ENCODE measurements at places on chromosomes 3 and 15.

DNA sequence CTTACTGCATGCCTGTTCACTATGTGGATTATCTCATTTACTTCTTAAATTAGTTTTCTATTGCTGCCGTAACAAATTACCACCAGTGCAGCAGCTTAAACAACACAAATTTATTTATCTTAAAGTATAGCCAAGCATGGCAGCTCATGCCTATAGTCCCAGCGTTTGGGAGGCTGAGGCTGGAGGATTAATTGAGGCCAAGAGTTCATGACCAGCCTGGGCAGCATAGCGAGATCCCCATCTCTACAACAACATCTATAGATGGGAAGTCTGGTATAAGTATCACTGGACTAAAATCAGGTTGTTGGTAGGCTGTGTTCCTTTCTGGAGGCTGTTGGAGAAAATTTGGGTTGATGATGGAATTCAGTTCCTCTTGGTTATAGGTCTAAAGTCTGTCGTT is 5.1 kb downstream of the SLC2A2 start:
- no peak for DNase-seq

DNA sequence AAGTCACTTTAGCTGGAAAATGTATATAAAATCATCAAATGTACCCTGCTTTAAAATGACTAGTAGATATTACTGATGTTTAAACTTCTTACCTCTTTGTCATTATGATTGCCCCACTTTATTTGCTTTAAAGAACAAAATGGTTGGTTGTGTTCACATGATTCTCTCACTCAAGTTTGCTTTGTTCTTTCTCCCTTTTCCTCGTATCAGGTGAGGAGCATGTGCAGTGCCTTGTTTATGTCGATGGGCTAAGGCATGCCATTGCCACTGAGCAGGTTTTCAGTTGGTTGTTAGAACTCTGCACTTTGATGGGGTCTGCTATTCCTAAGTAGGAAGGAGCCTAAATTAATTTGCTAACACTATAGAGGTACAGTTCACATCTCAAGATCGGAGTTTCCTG is 5.3 kb downstream of the MAP2K5 start:
- no peak for DNase-seq

DNA sequence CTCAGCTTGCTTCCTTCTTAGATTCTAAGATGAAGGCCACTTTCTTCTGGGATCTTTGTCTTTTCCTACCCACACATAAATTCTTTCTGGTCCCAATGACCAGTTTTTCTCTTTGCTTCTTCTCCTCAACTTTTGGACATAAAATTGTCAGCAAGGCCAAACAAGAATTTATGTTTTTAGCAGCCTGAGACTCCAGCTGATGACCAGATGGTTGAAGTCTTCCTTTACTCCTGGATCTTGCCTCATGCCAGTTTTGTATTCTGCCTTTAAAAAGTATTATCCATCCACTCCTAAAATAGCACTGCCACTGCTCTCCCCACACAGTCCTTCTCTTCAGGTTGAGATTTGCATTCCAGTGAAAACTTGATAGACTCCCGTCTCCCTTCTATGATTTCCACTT is 236.0 kb downstream of the VPS13C start:
- no peak for DNase-seq

DNA sequence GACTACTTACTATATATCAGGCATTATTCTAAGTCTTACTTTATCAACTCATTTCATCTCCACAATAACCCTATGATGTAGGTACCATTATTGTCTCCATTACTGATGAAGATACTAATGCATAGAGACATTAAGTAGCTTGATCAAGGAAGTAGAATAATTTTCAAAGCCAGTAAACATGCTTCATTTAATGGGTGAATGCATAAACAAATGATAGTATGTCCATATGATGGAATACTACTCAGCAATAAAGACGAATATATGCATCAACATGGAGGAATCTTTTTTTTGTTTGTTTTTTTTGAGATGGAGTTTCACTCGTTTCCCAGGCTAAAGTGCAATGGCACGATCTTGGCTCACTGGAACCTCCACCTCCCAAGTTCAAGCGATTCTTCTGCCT is 184.9 kb downstream of the FMN1 start:
- DNase-seq: no peak

GRCh38 chr15:92801774-92802464 is 98.2 kb upstream of the CHD2 start:
- DNase-seq: no peak

GRCh38 chr15:78768531-78769408 is 42.5 kb downstream of the ADAMTS7 start:
- no peak for DNase-seq

DNA sequence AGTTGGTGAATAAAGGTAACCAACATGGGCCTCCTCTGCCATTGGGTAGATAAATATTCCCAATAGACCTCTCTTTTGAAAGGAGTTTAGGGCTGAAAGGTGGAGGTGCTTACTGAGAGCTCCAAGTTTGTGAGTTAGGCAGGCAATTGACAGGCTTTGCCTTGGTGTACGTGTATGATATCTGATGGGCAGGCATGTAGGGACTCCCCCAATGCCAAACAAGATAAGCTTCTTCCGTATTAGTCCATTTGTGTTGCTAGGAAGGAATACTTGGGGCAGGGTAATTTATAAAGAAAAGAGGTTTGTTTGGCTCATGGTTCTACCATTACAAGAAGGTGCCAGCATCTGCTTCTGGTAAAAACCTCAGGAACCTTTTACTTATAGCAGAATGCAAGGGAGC is 160.7 kb upstream of the EIF1B start:
- DNase-seq: no peak

GRCh38 chr3:70603103-70603502 is 290.7 kb upstream of the MDFIC2 start:
- DNase-seq: no peak

- no peak for DNase-seq
Measured at GRCh38 chr15:39304201-39304841, 276.6 kb upstream of the THBS1 start.

- DNase-seq: no peak
Measured at GRCh38 chr3:145522179-145522578, 638.8 kb downstream of the PLOD2 start.

GRCh38 chr3:164608554-164609276 is 469.6 kb downstream of the SI start:
- no peak for DNase-seq

GRCh38 chr3:190911382-190911781 is 48.9 kb upstream of the GMNC start:
- no peak for DNase-seq

- no peak for DNase-seq
Measured at GRCh38 chr3:31829826-31830426, 151.1 kb downstream of the OSBPL10 start.

DNA sequence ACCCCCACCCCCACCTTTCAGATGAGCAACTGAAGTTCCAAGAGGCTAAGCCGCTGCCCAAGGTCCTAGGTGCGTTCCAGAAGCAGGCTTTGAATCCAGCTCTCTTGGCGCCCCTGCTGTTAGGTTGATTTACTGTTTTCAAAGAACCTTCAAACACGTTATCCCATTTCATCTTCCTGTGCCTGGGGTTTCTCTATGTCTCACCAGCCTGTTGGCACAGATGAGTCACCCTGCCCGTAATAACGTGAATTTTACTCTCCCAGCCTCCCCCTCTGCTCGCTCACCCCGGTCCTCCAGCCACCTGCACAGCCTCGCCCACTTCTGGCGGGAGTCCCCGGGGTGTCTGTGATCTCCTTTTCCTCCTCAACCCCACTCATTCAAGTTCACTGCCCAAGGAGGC is 13.0 kb upstream of the TSEN2 start:
- DNase-seq: no peak

- no peak for DNase-seq
Measured at GRCh38 chr3:52606373-52607085, 70.1 kb downstream of the UQCC5 start.

- no peak for DNase-seq
Measured at GRCh38 chr15:72077950-72078349, 40.0 kb downstream of the MYO9A start.

DNA sequence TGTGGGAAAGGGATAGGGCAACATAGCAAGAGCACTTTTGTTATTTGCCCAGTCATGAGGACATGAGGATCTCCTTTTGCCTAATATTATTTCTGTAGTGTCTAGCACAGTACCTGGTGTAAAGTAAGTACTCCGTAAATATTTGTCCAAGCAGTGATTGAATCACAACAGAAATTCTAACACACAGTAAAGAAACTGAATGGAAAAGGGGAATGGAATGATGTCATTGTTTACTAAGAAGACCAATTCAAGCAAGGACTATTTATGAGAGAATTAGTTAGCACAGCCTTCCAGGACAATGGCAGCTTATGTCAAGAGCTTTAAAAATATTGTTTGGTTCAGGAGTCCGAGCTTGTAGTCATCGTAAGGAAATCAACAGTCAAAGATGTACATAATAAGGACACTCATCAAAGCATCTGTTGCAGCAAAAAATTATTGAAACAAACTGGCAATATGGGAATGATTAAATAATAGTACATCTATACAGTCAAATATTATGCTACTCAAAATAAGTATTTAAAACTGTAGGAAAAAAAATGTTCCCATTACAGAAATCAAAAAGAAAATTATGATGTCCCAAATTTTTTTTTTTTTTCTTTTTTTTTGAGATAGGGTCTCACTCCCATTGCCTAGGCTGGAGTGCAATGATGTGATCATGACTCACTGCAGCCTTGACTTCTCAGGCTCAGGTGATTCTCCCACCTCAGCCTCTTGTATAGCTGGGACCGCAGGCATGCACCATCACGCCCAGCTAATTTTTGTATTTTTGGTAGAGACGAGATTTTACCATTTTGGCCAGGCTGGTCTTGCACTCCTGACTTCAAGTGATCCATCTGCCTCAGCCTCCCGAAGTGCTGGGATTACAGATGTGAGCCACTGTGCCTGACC is 17.9 kb downstream of the CAPN7 start:
- DNase-seq: no peak

- no peak for DNase-seq
Measured at GRCh38 chr15:69556344-69556743, 103.7 kb downstream of the RPLP1 start.

DNA sequence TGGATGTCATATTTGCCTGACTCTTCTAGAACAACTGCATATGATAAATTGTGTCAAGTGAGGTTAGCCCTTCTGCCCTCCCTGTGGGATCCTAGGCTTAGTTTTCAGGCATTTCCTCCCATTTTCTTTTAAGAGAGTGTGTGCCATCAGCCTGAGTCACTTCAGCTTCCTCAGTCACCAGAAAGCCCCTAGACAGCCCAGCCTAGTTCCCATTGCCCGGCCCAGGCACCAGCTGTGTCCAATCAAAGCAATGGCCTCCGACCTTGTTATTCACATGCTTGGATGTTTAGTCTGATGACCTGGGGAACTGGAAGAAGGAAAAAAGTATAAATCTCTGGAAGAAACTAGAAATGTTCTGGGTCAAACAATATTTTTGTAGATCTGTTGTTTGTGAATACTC is 221.9 kb upstream of the LRIG1 start:
- no peak for DNase-seq

DNA sequence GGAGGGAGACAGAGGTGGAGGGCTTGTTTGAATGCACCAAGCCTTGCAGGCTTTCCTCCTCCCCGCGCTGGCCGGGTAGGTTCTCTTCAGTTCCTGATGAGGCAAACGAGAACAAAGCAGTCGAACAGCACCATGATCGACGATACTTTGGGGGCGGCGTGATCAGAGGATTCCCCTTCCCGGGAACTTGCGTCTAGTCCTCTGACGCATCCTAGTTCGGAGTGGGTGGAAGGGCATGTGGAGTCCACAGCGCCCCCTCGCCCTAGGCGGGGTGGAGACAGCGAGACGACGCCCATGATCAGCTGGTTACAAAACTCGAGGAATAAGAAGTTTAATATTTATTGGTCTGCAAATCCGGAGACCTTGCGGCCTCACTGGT is 452 bp upstream of the SV2B start:
- no peak for DNase-seq

GRCh38 chr15:68330901-68331300 is 53.4 kb downstream of the FEM1B start:
- DNase-seq: no peak
